ENCODE measurements at places on chromosomes 16 and 17.

DNA sequence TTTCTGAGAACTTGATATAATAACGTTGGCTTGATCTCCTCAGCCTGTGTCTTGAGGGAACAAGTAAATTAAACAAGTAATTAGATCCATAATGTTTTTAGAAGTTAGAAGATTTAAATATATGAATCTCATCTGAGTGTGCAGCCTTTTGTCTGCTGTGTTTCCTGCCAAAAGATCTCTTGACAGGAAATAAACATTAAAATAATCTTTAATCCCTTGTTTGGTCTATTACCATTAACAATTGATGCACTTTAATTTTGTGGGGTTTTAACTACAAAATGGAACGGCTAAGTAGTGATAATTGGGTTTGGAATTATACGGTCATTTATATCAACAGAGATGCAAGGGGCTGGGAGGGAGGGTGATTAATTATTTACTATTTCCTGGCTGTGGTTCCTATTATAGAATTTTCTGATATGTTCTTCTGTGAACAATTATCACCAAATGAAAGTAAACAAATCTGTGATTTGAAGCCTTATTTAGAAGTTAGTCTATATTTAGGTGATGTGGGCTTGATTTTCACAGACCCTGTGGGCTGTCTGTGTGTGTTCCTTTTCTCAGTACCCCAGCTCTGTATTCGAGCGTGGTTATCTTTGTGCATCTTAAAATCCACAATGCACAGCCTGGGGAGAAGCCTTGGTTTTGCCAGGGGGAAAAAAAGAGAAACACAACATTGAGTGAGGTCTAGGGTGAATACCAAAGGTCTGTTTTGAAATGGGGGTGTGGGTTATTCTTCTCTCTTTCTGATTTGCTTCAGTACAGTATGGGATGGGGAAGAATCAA, 556.1 kb downstream of the WWOX start:
- DNase-seq: no peak

GRCh38 chr16:79607587-79607986, 7.0 kb upstream of the MAF start:
- DNase-seq: peak; percentile 56

GRCh38 chr17:1365445-1366039, 34.5 kb downstream of the YWHAE start:
- peak; percentile 75 for DNase-seq

GRCh38 chr17:34412534-34412933, 49.5 kb upstream of the CCL1 start:
- DNase-seq: no peak

DNA sequence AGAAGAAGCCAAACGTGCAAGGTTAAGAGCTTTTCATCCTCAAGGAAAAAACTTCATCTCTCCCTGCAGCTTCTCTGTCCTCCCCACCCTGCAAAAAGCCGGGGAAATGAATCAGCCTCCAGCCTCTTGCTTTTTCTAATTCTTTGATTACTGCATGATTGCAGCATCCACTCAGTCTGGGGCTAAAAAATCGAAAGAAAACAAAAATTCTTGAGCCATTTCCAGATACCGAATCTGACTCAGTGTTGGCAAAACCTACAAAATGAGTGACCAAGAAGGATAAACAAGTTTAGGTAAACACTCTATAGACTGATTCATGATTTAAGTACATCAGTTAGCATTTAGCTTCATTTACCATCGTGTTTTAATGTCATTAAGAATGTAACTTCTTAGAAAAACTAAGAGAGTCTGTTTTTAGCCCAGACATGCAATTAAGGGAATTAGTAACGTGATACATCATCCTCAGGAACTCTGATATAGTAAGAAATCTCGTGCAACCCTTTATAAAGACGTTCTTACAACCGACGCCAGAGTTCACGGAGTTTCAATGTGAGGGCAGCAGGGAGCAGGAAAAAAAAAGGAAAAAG, 287.3 kb upstream of the FOXF1 start:
- DNase-seq: no peak

Data from femur (tissue), 1 donor.